ENCODE measurements at places on chromosomes 3 and 15.

DNA sequence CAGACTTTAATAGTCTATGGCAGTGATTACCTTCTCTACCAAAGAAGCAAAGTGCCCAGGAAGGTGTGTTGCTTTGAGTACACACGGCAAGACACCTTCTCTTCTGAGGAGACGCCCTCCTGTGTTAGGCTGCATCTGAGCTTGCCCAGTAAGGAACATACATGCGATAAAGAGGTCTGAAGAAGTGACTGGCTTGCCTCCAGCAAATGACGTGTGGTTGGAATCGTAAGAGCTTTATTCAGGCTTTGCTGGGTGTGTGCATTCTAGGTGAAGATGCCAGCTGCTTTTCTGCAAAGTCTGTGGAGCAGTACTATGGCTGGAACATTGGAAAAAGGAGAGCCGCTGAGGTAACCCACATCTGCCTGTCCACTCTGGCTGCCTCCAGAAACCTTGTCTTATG, 22.4 kb downstream of the MAP6D1 start:
- DNase-seq, result no peak

DNA sequence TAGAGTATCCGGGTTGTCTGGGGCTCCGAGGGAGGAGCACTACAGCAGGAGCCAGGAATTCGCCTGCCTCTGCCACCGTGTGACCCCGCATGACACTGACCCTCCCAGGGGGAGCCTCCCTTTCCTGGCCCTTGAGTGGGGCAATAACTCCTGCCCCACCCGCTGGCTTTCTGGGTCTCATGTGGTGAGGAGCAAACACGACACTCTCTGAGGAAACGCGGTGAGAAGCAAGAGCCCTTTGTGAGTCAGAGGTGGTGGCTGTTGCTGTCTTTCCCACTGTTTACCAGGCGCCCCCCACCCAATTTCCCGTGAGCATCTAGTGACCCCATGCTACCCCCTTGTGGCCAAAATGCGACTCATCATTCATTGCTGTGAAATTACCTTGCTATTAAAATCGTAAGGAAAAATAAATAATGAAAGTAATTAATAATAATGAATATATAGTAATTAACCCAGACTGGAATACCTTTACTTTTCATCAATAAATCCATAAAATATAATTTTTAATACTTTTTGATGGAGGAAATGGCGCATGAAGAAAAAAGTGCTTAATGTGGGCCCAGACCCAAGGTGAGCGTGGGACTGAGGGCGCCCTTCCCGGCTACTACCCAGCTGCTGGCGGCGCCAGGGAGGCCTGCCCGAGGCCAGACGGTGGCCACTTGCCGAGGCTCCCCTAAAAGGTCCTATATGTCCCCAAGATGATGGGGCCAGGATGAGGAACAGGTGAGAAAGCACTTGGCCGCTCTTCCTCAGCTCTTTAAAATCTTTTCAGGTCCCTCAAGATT, 29.3 kb downstream of the CCNL1 start:
- DNase-seq, result no peak

DNA sequence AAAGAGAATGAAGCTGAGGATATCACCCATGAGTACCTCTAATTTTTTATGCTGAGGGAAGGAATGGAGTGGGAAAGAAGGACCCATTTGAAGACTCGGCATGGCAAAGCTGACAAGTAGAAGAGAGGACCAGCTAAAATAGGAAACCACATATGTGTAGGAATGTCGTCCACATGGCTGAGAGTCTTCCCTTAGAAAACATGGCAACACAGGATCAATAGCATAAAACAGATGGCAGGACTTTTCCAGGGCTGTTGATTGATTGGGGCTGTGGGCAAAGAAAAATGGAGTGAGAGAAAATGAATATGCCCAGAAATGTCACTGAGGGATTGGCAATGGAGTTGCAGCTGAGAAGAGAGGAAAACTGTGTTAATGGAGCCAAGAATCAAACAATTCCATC, 76.2 kb upstream of the PRICKLE2 start:
- DNase-seq, result no peak

DNA sequence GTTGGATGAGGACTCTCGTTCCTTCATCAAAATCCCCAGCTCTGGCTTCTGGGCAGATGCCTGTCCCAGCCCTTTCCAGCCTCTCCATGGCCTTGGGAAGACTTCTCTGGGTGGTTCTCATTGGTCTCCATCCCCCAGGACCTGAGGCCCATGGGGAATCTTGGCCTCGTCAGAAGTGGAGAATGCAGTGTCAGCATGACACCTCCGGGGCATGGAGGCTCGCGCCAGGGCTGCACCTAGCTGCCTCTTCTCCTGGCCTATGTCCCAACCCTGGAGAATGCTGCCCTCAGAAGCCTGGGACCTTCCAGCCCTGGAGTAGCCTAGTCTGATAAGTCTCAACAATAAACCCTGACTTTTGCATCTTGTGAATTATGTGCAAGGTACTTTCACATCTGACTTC, 3.0 kb downstream of the KBTBD13 start:
- no peak for DNase-seq

- no peak for DNase-seq
Measured at GRCh38 chr3:121988146-121988545, 33.9 kb downstream of the ILDR1 start.

- no peak for DNase-seq
Measured at GRCh38 chr3:16864610-16865313, 20.0 kb upstream of the PLCL2 start.

GRCh38 chr3:101122681-101123080, 129.5 kb upstream of the ABI3BP start:
- no peak for DNase-seq

GRCh38 chr3:129599607-129600006, 6.9 kb downstream of the PLXND1 start:
- DNase-seq, result peak; percentile 15

DNA sequence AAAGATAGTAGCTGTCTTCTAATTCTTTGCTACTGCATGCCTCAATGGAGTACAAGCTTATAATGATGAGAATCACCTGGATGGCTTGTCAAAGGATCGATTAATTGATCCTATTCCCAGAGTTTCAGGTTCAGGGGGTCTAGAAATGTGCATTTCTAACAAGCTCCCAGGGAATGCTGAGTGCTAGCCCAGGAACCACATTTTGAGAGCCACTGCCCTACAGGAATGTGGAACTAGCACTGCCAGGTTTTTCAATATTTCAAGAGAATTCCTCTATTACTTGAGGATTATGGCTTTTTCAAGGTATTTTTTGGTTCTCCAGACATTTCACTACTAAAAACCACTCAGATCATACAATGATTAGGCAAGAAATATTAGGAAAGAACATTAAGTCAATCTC, 52.7 kb downstream of the RARB start:
- DNase-seq, result no peak

DNA sequence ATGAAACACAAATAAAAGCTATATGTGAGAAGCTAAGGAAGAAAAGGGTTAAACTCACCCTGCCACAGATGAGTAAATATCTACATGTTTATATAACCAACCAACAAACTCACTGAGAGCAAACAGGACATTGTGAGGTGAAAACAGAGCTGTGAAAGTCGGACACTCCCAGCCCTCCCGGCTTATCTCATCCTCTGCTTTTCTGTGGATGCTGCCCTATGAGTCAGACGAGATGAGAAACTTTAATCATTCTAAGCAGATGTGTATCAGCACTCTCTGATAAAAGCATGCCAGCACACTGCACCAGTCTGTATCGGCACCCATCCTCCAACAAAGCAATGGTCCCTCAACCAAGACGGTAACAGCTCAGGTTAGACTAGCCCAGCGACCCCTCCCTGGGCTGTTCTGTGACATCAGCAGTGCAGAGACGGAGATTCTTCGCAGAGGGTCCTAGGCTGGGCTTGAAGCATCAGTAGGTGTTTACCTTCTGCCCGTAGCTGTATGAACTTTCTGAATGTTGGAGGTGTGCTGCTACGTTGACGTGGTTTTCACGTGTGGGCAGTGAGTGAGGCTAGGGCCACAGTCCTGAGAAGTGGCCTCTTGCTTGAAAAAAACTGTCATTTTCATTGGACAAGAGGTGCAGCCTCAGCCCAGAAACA, 119.8 kb upstream of the ALDH1A3 start:
- DNase-seq, result no peak

DNA sequence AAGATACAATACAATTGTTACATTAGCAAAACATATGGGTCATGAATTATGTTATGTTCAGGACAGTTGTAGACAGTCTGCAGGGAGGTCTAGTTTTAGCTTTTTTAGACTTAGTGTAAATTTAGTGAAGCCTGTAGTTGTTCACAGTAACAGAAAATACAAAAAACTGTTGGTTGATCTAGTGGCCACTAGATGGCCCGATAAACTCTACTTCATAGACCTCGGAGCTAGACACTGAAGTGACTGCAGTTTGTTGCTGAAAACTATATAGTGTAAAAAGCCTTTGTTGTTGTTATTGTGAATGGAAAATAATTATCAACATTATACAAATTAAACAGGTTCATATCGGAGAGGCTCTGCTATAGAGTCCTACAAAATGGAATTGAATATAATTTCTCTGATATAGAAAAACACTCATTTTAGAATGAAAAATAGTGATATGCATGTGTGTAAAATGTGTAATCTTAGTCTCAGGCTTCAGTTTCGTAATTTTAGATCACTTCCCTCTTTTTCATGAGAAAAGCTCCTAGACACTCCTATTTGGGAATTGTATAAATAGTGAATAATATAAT, 18.3 kb downstream of the MAGEL2 start:
- DNase-seq, result no peak

- DNase-seq, result no peak
Measured at GRCh38 chr3:54604495-54604894, 323.4 kb downstream of the LRTM1 start.

- DNase-seq, result no peak
Measured at GRCh38 chr3:194951931-194952582, 266.4 kb downstream of the FAM43A start.

DNA sequence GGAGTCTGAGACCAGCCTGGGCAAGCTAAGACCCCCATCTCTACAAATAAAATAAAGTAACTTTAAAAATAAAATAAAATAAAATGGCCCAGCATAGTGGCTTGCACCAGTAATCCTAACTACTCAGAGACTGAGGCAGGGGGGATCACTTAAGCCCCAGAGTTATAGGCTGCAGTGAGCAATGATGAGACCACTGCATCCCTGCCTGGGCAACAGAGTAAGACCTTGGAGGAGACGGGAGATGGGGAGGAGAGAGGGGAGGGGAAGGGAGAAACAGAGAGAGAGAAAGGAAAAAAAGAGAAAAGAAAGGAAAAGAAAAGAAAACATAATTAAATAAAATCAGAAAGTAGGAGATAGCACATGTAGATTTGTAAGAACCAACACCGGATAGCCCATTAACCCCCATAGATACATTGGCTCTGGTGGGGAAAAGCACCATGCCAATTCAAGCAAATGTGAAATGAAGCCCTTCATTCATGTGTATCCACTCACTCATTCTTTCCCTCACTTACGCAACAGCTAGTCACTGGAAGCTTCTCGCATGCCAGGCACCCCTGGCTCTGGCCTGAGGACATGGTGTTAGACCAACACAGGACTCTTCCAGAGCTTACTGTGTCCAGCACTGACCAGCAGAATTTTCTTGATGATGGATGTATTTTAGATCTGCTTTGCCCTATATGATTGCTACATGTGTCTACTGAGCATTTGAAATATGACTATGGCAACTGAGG, 183.2 kb downstream of the MAGI1 start:
- DNase-seq, result no peak

DNA sequence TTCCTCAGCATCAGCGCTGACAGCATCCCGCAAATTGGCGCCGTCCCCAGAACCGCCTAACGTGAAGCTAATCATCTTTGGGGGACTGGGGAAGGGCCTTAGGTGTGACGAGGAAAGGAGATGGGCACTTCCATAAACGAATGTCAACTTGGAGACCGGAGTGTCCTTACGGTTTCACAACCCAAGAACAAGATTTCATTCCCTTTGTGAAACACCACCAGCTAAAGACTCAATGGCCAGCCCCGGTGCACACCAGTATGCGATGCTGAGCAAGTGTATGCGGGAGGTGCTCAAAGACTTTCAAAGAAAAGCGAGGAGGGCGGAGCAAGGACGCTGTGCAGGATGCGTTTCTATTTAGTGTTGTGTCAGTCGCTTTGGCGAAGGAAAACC, 759 bp upstream of the TTBK2 start:
- DNase-seq, result peak; percentile 66

GRCh38 chr3:54146506-54147239, 24.3 kb downstream of the CACNA2D3 start:
- DNase-seq, result peak; percentile 42

GRCh38 chr3:177359593-177360357, 162.5 kb upstream of the TBL1XR1 start:
- peak; percentile 84 for DNase-seq

DNA sequence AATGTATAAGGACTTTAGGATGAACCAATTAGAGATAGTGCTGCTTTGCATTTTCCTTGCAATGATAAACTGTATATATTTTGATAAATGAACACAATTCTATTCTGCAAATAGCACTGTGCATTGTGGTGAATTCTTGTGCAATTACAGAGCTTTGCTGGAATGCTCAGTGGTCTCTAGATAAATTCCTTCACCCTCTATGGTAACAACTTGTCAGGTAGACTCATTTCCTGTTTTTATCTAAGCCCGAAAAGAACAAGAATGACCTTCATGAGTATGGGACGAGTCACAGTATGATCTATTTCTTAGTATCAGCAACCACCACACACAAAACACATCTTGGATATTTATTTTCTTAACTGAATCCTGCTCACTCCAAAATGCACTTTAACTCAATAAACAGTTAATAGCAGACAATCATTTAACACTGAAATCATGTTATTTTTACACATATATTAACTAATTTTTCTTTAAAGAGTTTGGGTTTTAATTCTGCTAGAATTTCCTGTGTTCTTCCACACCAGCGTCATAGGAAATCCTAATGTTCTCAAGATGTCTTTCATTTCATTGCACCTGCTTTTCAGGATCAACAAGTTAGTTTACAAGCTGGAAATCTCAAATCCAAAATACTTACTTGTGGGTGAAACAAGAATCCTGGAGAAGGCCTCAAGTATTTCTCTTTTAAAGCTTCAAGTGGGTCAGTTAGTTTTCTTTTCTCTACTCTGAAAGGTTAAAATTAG, 551.2 kb downstream of the MECOM start:
- no peak for DNase-seq

GRCh38 chr3:64148955-64149653, 76.2 kb downstream of the PRICKLE2 start:
- DNase-seq, result no peak

DNA sequence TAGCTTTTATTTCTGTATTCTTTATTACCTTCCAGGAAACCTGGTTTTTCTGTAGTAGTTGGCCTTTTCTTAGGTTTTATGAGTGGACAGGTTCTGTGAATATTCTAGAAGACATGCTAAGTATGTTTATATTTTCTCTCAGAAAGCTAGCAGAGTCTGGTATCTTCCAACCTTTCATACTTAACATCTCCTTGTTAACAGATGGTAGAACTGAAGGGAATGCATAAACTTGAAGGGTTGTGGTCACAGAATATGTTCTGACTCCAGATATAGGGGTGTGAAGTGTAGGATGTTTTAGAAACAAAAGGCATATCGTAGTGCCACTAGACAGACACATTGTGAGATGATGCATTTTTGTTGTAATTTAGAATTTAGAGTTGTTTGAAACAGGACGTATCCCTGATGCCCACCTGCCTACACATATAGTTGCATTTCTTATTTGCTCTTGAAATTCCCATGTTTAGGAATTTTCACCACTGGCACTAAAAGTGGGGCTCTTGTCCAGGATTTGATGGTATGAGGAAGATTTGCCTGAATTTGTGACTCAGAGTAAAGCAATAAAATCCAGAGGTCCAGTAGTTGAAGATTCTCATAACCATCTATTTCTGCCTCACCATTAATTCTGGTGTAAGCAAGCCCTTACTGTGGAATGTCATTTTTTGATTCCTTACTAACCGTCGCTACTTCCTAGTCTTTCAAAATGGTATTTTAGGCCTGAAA, 274.5 kb downstream of the FEZF2 start:
- no peak for DNase-seq
